ENCODE measurements at places on chromosomes 7 and 10.

DNA sequence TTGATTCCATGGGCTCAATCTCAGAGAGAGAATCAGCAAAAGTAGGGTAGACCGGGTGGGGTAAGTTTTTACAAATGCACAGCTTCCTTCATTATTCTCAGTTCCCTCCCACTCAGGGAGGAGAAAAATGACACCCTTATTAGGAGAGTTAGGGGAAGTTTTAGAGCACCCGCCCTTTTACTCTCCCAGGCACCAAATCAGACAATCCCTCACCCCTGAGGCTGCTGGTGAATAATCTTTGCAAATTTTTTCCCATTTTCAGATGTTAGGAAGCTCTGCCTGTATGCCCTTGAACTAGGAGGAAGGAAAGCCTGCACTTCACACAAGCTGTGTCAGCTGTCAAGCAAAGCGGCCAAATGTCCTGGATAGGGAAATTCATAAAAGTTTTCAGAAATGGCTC lies 834.9 kb downstream of the GRID1 start:
- DNase-seq: no peak

- no peak for DNase-seq
Measured at GRCh38 chr7:44093102-44093641, 10.8 kb upstream of the POLM start.

- DNase-seq: no peak
Measured at GRCh38 chr10:127934383-127934782, 27.5 kb downstream of the PTPRE start.

DNA sequence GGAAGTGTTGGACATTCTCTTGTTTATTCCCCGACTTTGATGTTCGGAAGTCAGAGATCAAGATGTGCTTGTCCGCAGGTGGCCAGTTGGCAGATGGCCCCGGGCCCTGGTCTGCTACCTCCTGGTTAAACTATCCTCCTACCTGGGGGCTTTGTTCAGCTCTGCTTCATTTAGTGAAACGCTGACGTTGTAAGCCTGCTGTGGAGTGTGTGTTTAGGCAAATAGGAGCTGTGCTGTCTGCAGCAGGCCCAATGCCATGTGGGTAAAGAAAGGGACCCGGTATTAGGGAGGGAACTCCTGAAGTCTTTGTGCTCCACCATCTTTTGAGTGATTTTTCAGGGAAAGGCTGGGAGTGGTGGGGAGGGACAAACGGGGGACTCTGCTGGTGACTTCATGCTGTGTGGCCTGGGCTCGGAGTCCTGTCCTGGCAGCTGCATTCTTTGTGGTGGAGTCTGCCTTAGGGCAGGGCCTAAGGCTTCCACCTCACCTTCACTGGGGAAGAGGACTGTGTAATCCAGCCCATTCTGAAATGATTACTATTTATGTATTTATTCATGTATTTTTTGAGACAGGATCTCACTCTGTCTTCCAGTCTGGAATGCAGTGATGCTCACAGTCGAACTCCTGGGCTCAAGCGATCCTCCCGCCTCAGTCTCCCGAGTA lies 171.1 kb upstream of the KLF6 start:
- DNase-seq: no peak

DNA sequence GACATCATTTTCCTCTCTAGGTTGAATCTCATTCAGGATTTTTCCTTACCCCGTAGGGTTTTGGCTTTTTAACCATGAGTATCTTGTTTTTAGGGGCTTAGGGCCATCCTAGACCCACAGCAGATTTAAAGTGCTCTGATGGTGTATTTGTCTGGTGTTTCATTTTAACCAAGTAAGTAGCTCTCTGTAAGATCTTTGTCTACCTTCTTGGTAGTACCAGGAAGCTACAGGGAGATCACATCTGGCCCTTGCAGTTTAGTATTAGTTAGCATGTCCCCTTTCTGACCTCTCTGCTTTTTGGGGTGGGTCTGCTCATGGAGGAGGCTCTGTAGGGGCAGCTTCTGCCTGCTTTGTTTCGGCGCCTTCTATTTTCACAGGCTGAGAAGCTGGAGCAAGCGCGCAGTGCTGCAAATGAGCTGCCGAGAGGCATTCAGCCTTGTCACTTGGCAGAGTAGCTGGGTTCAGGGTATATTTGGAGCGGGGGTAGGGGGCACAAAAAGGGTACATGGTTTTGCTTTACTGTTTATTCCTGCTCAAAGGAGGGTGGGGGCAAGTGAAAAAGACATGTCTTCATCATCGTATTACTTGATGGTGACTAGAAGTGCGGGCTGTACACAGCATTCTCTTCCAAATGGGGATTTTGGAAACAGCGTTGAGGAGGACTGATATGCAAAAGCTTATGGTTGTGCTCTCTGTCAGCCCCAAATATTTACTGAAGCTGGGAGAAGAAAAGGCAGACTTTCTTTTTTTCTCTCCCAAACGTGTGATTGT lies 146.3 kb downstream of the CELF2 start:
- no peak for DNase-seq

Data from activated CD4-positive, alpha-beta T cell treated with anti-CD3 and anti-CD28 coated beads for 24 hours (primary cell).